ENCODE measurements at places on chromosomes 6 and 20. TPM values are rescaled to one million over a fixed set of nuclear protein-coding genes. Genes with fewer than 3 reads are reported as not detected.

GRCh38 chr6:170437719-170438401, 115.2 kb downstream of the PSMB1 start:
- DNase-seq = no peak

The BPIFB2 gene
- not detected for polyA plus RNA-seq

The MROH8 gene
- not detected for polyA plus RNA-seq

GRCh38 chr20:22402550-22402949, 181.8 kb downstream of the FOXA2 start:
- no peak for DNase-seq

- no peak for DNase-seq
These were observed 73.5 kb upstream of the DTNBP1 start for GRCh38 chr6:15736297-15736696.

GRCh38 chr6:87473419-87473903, 687 bp downstream of the SLC35A1 start:
- DNase-seq = peak; percentile 86

GRCh38 chr20:288956-289692, 1.4 kb downstream of the C20orf96 start:
- DNase-seq = no peak

DNA sequence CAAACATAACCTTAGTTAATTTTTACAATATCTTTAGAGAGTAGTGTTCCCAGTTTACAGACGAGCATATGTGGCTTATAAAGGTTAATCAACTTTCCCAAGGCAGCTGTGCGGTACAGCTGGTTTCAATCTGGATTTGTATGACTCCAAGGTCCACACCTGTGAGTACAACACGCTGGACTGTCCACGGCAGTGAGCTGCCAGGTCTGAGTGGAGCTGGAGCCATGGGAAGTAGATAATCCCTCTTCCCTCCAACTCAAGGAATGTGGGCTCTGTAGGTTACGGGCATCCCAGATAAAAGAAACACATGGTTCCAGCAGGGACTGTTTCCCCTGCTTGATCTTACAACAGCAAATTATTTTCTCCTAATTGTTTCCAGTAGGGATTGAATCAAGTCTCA, 102.2 kb downstream of the SOD2 start:
- no peak for DNase-seq

The TCF21 gene
- 0.63 TPM for polyA plus RNA-seq

The FERMT1 gene
- 1.1 TPM for polyA plus RNA-seq
